Tibial artery (tissue), 4 donors: ENCODE measurements at places on chromosomes 5 and 9.

DNA sequence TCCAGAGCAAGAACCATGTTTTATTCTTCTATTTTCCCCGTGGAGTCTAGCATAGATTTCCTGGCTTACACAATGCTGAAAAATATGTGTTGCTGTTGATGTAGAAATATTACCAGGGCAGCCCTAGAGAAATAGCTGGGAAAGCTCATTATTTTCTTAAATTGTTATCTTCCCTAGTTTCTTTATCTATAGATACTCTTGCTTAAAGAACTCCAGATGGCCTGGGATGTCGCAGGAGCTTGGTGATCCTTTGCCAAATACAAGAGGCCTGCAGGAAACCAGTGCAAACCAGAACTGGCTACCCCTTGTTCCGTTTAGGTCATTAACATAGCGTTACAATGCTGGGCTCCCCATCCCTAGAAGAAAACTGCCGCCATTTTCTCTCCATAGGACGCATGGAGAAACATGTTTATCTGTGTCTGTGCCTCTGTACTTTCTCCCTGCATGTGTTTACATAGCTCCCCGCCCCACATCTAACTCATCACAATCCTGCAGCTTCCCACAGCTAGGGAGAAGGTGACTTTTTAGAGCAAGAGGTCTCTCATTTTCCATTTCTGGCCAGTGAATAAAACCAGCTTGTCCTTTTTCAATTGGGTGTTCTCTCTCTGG, 6.4 kb downstream of the PRLR start:
- no peak for DNase-seq

- no peak for DNase-seq
Observed at GRCh38 chr5:82794876-82795275, 282.3 kb downstream of the TMEM167A start.

GRCh38 chr9:135815413-135815812, 91.9 kb downstream of the CAMSAP1 start:
- peak; percentile 11 for DNase-seq

- DNase-seq: no peak
Observed at GRCh38 chr5:130112246-130112645, 208.0 kb downstream of the CHSY3 start.

DNA sequence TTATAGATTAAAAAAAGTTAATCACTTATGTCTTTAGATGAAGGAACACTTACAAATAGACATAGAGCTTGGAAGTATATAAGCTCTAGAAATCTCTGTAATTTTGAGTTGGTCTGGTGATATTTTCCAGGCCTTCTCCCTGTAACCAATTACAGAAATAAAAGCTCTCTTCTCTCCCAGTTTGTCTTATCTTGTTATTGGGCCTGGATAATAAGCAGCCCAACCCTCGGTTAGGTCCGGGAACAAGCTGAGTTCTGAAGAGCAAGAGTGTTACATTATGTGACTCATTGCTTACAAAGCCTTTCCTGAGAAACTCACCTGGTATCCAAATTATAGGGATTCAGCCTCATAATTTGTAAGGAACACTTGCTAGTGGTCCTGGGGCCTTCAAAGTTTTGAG, 1146.2 kb downstream of the CDH9 start:
- DNase-seq: no peak

DNA sequence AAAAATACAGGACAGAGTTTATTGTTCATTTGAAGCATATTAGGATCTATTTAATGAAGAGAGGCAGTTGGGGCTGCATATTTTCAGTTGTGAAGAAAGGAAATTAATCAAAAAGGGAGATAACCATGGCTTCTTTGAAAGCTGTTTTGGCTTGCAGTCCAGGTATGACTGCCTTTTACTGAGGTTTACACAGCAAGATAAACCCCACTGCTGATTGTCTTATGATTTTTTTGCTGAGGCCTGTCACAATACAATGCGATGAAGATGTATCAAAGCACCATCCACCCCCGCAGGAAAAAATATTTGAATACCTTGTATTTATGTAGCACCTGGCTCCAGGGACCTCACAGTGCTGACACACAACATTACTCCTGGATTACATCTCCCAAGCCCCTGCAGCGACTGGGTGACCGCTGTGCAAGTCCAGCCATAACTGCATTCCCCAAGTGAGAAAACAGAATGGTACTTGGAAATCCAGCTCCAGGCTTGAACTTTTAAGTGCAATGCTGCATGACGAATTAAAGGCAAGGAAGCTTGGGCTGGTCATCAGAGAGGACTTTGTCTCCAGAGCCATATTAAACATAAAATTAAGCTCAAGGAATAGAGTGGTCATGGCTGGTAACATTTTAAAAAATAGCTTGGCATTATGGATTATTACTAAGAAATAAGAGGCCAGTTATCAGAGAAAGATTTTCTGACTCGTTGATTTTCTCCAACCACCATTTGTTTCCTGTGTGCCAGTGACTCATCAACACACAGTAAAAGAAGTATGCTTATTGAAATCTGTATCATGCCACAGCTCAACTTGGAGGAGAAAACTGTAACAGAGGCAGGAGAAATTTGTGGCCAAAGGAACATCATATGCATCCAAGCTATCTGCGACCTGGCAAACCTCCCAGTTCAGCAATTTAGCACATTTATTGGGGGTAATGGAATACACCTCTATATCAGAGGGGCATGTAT, 374.2 kb downstream of the MAN2A1 start:
- no peak for DNase-seq

DNA sequence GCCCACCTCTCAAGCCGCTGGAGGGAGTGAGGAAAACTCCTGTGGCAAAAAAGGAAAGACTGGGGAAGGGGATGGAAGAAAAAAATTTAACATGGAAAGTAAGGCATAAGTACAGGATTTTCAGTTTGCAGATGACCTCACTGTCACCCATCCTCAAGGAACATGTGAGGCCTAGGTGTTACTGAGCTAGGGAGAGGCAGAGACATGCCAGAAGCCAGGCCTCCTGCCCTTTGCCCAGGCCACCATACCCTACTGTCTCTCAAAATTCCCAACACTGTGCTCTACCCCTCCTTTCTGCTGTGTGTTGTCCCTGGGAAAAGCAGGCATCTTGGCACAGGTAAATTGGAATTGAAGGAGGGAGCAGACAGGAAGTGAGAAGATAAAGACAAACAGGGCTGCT, 4.4 kb upstream of the MGAT1 start:
- no peak for DNase-seq

GRCh38 chr9:1013021-1013420, 36.6 kb downstream of the DMRT3 start:
- no peak for DNase-seq

GRCh38 chr5:15573590-15573989, 73.6 kb downstream of the FBXL7 start:
- no peak for DNase-seq

GRCh38 chr5:180806351-180807011, 3.9 kb upstream of the MGAT1 start:
- peak; percentile 21 for DNase-seq

GRCh38 chr5:141915881-141916336, 7.8 kb upstream of the DELE1 start:
- no peak for DNase-seq

GRCh38 chr9:18928711-18929110, 104.3 kb downstream of the SAXO1 start:
- DNase-seq: no peak

DNA sequence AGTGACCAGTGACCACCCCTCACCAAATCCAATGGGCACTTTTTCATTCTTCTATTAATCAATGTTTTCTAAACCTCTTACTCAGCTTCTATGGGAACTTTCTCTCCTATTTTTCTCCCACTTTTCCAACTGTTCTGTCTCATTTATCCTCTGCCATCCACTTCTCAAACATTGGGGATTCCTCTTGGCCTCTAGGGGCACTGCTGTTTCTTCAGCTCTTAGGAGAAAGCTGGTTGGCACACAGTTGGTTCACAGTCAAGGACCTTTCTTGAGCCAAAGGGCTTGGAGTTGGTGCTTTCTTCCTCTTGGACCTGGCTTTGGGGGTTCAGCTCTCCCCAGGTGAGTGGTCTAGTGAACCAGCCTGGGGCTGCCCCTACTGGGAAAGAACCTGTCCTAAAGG, 112.2 kb upstream of the LHFPL2 start:
- DNase-seq: no peak

DNA sequence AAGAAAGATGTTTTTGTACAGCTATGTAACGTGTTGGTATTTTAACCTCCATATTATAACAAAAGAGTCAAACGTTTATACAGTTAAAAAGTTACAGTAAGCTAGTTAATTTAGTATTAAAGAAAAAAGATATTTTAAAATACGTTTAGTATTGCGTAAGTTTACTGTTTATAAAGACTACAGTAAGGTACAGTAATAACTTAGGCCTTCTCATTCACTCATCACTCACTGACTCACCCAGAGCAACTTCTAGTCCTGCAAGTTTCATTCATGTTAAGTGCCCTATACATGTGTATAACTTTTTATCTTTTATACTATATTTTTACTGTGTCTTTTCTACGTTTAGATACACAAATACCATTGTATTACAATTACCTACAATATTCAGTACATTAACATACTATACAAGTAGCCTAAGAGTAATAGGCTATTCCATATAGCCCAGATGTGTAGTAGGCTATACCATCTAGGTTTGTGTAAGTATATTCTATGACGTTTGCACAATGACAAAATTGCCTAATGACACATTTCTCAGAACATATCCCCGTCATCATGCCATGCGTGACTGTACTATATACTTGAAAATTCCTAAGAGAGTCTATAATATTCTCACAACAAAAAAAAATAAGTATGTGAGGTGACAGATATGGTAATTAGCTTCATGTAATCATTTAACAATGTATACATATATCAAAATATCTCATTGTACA, 33.8 kb downstream of the ERP44 start:
- DNase-seq: no peak

GRCh38 chr5:58778888-58779287, 196.0 kb downstream of the RAB3C start:
- DNase-seq: no peak

DNA sequence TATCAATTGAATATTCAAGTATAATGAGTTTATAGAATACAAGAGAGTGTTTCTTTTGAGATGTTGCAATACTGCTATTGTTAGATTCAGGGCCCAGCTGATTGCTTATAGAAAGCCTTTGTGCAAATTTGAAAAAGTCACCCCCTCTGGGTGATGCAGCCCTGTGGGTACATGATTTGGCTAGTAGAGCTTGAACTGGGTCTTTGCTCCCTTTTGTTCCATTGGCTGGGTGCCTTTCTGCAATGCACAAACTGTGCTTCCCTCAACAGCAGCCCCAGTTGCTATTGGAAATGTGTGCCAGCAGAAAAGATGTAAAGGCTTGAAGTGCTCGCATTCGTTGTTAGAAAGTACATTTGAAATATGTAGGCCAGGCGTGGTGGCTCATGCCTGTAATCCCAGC, 61.8 kb upstream of the CEMIP2 start:
- no peak for DNase-seq

DNA sequence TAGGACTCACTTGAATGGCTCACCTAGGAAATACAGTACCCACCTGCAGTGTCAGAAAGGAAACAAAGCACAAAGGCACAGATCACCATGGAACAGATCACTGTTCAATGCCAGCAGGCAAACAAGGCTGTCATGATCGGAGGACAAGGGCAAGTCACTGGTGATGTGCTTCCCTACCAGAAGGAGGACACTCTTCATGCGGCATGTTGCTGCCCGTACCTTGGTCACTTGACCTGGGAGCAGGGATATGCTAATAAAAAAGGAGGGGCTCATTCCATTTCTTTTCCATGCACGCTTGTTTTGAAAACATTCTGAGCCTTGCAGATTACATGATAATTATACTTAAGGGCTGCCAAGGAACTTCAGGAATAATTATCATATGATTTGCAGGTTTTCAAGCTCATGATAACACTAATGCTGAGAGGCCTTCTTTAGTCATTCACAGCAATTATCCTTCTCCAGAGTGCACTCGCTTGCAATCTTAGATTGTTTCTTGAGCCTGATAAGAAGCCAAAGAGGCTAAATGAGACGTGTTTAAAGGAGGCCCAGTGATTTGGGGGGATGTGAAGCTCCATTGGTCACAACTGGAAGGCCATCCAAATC, 36.1 kb upstream of the STARD4 start:
- DNase-seq: no peak

DNA sequence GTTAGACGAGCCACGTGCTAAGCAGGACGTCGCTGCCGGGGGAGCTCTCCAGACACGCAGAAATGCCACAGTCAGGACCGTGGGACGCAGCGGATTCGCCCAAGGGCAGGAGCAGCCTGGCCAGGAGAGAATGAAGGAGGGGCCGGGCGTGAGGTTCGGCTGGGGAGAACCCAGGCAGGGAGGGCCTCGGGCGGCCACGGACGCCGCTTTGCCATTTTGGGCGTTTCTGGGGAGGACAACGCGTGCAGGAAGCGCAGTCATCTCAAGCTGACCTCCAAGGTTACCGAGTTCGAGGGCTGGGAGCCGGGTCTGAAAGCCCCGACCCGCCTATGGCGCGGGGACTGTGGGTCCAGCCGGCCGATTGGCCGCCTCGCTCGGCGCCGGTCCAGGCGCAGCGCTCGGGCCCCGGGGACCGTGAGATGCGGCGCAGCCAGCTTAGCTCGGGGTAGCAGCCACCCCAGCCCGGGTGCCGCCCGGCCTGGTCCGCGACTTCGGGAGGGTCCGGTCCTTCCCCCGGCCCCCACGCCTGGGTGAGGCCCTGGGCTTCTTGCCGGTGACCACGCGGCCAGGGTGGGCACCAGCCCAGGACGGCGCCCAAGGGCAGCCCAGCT, 760 bp upstream of the MAN1B1 start:
- DNase-seq: peak; percentile 81

- DNase-seq: no peak
Observed at GRCh38 chr9:69981686-69982445, 61.8 kb upstream of the MAMDC2 start.

DNA sequence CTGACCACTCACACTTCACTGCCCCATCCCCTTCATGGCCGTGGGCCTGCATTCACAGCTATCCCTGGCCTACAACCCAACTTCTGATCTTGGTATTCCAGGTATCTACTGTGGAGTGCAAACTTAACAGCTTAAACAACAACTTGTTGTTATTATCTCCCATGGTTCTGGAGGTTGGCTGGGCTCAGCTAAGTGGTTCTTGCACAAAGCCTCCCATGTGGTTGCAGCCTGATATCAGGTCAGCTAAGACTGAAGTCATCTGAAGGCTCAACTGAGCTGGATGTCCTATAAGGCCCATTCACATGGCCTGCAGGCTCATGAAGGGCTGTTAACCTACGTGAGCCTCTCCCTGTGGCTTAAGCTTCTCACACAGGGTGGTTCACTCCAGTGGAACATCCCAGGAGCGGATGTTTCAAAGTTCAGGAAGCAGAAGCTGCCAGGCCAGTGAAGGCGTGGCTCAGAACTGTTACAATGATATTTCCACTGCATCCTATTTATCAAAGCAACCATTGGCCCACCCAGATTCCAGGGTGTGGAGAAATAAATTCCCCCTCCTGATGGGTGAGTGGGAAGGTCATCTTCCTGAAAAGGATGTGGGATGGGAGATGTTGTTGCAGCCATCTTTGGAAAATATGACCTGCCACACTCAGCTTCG, 30.0 kb upstream of the TRIO start:
- no peak for DNase-seq

GRCh38 chr5:35320029-35320428, 89.7 kb upstream of the PRLR start:
- DNase-seq: no peak

GRCh38 chr5:25539536-25539935, 894.8 kb upstream of the CDH10 start:
- no peak for DNase-seq

- DNase-seq: peak; percentile 48
Observed at GRCh38 chr9:89786655-89787054, 181.8 kb downstream of the GADD45G start.
